CD4-positive, alpha-beta T cell treated with Interferon gamma for 1 hour (primary cell): ENCODE measurements at places on chromosomes 16 and 17.
A peak's percentile ranks its signal among the peaks of the same experiment; 100 is the strongest.

GRCh38 chr16:84062734-84063640 lies 20.4 kb upstream of the SLC38A8 start:
- peak; percentile 31 for DNase-seq

DNA sequence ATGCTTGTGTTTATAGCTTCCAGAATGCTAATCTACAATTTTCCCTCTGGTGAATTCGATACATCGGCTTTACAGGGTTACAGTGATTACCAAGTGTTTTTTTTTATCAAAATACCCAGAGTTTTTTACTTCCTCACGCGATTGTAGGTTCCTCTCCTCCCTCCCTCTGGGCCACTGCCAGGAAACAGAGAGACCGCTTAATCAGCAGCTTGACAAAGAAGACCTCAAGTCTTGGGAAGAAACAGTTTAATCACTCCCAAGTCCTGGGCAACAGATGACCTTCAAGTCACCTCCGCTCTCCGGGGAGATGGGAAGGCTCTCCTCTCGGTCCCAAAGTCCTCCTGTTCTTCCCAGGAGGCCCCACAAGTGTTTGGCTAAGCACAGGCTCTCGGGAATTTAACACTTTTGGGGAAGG lies 23.5 kb downstream of the SMTNL2 start:
- no peak for DNase-seq

DNA sequence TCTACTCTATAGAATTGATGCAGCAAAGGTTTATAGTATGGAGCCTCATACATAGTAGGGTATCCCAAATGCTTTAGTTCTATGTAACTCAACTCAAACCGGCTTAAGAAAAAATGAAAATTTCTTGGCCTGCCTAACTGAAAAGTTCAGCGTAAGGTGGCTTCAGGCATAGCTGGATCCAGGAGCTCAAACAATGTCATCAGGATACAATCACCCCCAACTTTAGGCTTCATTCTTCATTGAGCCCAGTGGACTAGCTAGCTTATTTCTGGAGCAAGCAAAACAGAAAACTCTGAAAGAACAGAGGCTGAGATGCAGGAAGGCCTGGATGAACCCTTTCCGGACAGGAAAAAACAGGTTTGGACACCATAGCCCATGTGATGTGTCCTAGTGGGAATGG lies 147.5 kb upstream of the HS3ST4 start:
- no peak for DNase-seq

DNA sequence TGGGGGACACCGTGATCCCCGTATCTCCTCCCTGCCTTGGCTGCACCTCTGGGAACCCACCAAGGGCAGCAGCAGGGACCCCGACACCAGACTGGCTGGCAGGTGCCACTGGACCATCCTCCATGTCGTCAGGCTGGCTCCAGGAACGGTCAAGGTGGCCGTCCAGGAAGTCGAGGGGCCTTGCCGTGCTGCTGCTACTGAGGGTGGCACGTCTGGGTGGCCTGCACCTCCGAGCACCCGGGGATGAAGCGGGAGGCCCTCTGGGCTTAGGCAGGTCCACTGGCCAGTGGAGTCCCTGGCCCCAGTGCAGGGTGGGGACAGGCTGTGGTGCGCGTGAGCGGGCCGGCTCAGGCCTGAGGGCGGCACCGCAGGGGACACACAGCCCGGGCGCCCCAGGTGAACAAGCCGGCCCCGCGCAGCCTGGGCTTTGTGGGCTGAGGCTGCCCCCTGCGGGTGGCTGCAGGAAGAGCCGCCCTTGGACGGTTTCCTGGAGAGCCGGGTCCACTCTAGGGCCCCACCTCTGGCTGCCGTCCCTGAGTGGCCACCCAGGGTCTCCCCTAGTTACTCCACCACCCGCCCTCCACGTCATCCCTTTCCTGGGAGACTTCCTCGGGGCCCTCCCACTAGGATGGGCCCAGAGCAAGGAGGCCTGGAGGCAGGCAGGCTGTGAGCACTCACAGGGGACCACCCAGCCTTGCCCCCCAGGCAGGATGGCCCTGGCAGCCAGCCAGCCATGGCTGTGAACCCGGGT lies 42.8 kb upstream of the ZC3H18 start:
- peak; percentile 55 for DNase-seq

DNA sequence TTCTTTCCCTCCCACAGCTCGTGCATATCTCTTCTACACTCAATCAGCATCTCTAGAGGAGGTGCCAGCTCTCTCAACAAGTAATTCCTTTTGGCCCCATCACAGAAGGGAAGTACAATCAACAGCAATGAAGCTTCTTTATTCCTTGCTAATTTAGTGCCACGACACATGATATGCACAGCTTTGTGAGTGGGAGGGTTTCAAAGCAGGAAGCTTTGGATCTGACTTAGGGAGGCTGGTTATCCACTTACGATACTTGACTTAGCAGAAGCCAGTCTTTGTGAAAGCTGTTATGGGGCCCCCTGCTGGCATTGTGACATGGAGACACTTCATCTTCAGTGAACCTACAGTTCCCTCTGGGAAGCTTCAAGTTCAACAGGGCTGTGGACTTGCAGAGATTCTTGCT lies 81.0 kb downstream of the TMEM100 start:
- DNase-seq = peak; percentile 19
